ENCODE measurements at places on chromosomes 6 and 20.

GRCh38 chr6:48184648-48185047 lies 73.7 kb upstream of the PTCHD4 start:
- DNase-seq, result no peak

DNA sequence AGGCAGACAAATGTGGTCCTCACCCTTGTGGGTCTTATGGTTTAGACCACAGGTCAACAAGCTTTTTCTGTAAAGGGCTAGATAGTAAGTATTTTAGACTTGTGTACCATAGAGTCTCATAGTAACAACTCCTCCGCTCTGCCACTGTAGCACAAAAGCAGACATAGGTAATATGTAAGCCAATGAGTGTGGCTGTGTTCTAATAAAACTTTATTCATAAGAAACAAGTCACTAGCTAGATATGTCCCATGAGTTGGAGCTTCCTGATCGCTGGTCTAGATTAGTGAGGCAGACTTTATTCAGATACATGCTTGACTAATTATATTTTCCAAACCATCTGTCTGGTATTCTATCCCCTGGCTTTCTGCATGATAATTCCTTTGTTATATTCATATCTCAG lies 196.4 kb upstream of the TSHZ2 start:
- DNase-seq, result no peak

- no peak for DNase-seq
Measured at GRCh38 chr6:151948002-151948743, 140.7 kb downstream of the ESR1 start.

- DNase-seq, result peak; percentile 34
Measured at GRCh38 chr6:73394577-73395354, at the start of gene DDX43. DDX43 (plus strand) TSS chr6:73394828; CDS start chr6:73394906, 78 bp downstream.

- peak; percentile 5 for DNase-seq
Measured at GRCh38 chr6:52984247-52984646, 10.8 kb downstream of the GSTA4 start.

DNA sequence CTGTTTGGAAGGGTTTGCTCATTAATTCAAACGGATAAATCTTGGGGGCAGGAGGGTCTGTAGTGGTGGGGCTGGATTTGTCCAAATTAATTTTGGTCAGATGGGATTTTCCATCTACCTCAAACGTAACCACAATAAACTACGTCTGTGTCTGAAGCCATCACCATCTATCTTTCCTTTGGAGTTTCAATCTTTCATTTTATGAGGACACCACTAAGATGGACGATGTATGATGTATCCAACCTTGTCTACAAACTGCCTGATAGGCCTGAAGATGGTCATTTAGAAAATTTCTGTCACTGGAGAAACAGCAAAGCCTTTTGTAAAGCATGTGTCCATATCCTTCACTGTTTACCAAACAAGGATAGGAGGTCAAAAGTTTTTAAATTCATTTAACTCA lies 138.6 kb upstream of the MARCKS start:
- DNase-seq, result no peak

- no peak for DNase-seq
Measured at GRCh38 chr6:114997813-114998292, 655.0 kb upstream of the HS3ST5 start.

- no peak for DNase-seq
Measured at GRCh38 chr6:136066005-136066404, 184.1 kb downstream of the MTFR2 start.

GRCh38 chr20:63519668-63520503 lies 679 bp upstream of the PPDPF start:
- DNase-seq, result peak; percentile 57

GRCh38 chr6:21360336-21360735 lies 233.2 kb upstream of the SOX4 start:
- no peak for DNase-seq

DNA sequence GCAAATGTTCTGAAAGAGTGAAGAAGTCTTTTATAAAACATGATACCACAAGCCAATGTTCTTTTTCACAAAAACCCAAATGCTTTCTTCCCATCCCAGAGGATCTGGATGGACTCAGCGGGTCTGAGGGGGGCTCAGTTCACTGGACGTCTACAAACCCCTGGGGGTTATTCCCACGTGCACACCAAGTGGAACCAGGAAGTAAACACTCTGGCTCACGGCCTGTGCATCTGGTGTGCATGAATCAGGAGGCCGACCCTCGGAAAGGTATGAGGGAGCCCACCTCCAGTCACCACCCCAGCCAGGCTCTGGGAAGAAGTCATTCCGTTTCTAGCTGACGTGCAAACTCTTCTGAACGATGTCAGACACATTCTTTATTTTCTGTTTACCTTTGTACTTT lies 252.2 kb downstream of the DLL1 start:
- DNase-seq, result no peak

DNA sequence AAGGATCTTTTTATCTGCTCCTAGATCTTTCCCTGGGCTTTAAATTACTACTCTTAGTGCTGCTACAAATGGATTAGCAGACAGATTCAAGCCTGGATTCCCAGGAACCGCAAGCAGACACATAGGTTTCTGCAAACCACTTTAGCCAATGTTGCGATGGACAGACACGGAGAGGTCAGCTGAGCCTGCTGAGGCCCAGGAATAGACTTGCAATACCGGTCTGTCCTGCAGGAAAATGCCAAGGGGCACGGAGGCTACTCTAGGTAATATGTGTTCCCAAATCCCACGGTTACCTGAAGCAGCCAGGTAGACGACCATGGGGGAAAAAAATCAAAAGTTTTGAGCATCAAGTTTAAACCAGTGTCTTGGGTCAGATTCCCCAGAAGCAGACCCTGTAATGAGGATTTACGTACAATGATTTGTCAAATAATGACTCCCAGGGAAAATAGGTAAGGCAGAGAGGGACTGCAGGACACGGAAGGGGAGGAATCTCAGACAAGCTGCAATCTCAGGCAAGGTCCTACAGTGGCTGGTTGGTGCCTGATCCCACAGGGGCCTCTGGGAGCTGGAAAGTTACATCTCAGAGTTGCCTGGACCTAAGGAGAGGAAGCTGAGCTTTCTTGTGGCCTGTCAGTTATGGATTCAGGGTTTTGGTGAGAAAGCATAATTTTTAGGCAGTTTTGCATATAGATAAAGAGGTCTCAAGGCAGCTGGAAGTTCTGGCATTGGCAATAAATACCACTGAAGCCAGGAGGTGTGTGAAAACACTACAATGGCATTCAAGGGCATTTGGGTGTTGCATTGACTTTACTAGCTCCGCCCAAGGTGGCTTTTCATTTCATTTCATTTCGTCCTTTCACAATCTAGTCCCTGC lies 12.5 kb downstream of the OTOR start:
- DNase-seq, result no peak

GRCh38 chr6:36904114-36904513 lies 18.4 kb downstream of the C6orf89 start:
- no peak for DNase-seq

GRCh38 chr20:51402201-51402600 lies 140.3 kb downstream of the NFATC2 start:
- DNase-seq, result no peak

GRCh38 chr6:39389484-39389767 lies 66.9 kb upstream of the KCNK16 start:
- peak; percentile 24 for DNase-seq

DNA sequence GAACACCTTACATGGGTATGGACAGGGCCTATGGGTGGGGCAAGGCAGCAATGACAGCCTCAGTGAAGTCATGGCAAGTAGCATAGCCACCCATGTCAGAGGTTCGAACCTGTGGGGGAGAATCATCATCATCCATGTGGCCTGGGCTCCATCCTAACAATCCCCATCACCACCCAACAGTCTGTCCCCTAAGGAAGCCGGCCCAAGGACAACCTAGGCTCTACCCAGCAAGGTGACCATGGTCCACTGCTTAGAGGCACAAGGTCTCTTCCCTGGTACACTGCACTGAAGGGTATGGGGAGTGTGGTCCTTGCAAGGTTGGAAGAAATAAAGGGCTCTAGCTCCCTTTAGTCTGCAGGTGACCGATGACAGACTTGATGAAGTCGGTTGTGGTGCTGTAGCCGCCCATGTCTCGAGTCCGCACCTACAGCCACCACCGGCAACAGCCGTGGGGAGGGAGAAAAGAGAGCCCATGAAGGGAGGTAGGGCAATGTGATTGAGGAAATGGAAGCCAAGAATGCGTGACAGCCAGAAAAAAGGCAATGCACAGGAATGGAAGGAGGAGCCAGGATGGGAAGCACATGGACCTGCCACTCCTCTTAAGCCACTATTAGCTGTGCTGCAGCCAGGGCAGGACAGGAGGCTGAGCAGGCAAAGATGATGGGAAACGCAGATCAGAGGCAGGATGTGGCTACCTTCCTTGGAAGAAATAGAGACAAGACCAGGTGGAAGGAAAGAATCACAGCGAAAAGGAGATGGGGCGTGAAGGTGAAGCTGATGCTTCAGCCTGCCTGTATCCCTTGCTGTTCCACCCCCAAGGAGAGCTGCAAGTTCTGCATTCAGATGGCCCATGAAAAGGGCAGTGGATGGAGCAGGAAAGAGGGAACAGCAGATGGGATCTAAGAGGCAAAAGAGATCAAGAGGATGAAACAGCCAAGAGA lies 5.3 kb downstream of the IDH3B start:
- no peak for DNase-seq

- DNase-seq, result no peak
Measured at GRCh38 chr6:161455848-161456247, 182.0 kb upstream of the AGPAT4 start.

DNA sequence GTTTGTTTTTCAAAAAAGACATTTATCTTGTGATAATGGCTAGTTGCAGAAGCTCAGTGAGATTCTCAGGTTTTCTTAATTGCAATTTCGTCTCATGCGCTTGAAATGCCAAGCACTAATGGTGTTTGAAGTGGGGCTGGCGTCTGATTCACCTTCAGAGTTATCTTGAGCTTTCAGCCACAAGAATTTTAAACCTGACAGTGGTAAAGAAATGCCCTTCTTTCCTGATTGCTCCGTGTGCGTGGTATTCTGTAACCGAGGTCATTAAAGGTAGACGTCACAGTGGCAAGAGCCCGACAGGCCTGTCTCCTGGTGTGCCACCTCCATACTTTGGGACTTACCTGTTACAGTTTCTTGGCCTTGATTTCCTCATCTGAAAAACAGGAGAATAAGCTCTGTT lies 126.5 kb upstream of the QKI start:
- DNase-seq, result no peak

DNA sequence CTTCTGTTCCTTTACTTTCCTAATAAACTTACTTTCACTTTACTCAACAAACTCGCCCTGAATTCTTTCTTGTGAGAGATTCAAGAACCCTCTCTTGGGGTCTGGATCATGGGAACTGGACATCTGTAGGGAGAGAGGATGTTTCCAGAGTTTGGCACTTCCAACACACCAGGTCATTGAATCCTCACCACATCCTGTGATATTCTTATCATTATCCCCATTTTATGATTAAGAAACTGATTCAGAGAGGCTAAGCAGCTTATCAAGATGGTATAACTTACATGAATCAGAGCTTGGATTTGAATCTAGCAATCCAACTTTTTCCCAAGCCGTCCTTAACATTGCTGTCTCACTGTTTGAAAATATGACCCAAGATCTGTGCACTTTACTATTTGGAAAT lies 15.5 kb downstream of the PPIL6 start:
- DNase-seq, result no peak

Measured in fibroblast of skin of abdomen (primary cell).